ENCODE measurements at places on chromosomes 6 and 20.

DNA sequence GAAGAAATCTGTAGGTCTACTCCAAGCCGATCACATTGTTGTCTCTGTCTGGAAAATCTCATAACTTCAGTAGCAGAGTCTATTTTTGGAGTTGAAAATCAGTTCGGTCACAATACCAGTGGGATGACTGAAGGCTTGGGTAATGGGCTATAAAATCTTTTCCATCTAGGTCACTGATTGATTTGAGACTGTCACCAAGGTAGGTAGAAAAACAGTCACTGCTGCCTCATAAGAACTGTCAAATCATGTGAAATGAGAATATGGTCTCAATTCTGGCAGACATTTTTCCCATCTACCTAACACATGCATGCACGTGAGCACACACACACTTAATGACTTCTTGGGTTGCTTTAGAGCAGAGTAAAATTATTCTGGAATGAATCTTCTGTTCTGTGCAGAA, 1162.8 kb upstream of the CITED2 start:
- DNase-seq: no peak

DNA sequence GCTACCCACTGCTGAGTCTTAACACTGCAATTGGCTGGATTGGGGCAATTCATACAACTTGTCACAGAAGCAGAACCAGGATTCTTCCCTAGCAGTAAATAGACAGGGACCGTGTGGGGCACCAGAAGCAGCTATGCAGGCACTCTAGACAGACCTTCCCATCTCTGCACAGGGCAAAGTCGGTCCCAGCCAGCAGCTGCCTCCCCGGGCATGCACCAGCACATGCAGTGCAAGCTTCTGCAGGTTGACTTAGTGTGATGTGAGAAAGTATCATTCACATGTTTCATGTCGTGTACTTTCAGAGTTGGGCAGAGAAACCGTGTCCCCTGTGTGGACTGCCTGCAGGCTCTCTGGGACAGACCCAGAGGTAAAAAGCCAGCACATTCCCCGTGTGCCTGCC, 98.0 kb upstream of the FOXA2 start:
- no peak for DNase-seq

DNA sequence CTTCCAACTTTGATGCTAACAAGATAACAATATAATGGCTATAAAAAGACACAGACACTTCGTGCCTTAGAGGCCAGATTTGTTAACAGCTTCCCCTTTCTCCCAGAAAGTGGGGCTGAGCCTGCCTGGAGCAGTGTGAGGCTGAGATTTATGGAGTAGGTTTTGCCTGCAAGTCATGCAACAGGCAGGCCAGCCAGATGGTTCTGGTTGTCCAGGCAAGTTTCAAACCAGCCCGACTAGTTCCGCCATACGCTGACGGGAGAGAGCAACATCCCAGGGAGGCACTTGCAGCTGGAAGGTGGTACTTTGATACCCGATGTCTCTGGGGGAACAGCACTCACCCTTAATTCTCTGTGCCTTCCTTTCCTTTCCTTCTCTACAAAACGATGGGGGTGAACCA, 81.3 kb upstream of the NAA20 start:
- no peak for DNase-seq

DNA sequence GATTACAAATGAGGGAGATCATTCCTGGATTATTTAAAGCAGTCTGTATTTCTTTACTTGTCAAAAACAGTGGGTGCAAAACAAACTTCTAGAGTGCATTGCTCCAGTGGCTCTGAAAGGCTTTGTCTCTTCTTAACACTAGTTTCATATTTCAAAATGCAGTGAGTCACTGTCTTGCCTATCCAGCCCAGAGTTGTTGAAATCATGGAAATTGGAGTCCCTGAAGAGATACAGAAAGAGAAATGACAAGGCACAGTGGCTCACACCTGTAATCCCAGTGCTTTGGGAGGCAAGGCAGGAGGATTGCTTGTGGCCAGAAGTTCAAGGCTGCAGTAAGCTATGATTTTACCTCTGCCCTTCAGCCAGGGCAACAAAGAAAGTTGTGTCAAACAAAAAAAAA, 11.3 kb downstream of the SLC2A12 start:
- peak; percentile 22 for DNase-seq

- no peak for DNase-seq
Measured at GRCh38 chr6:143505111-143505510, 6.4 kb downstream of the FUCA2 start.

- no peak for DNase-seq
Measured at GRCh38 chr6:167401525-167402194, 76.8 kb downstream of the TTLL2 start.

GRCh38 chr20:55790178-55790577, 215.1 kb downstream of the CBLN4 start:
- DNase-seq: no peak

DNA sequence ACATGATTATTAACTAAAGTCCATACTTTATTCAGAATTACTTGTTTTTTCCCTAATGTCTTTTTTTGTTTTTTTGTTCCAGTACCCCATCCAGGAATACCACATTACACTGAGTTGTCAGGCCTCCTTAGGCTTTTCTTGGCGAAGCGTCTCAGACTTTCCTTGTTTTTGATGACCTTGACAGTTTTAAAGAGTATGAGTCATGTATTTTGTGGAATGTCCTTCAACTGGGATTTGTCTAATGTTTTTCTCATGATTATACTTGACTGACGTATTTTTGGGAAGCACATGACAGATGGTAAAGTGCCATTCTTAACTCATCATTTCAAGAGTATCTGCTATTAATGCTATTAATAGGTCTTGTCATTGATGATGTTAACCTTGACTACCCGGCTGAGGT, 23.6 kb downstream of the ENPP1 start:
- no peak for DNase-seq

GRCh38 chr20:44115762-44116644, 71.0 kb downstream of the JPH2 start:
- no peak for DNase-seq

Measured in skeletal muscle cell (primary cell).